ENCODE measurements at places on chromosomes 1 and 21. TPM values are rescaled to one million over a fixed set of nuclear protein-coding genes. Genes with fewer than 3 reads are reported as not detected.

TNNT2 gene
- 21.0 TPM for total RNA-seq

SPRR4 gene
- total RNA-seq = not detected

CACYBP gene
- total RNA-seq = 247 TPM

- no peak overlapping the region for H3K4me3 ChIP-seq
- DNase-seq = no peak
- no peaks in the 10 kb centered on the region for H3K27me3 ChIP-seq
- H3K36me3 ChIP-seq = no peaks in the 10 kb centered on the region
- no peaks in the 10 kb centered on the region for H3K4me1 ChIP-seq
These were observed 17.6 kb upstream of the TMEM125 start for GRCh38 chr1:43252225-43252624.

GRCh38 chr1:88982055-88982454 is 10.4 kb downstream of the KYAT3 start:
- H3K4me1 ChIP-seq = no peaks in the 10 kb centered on the region
- H3K36me3 ChIP-seq = peaks cover 26% of the 10 kb centered on the region
- no peaks in the 10 kb centered on the region for H3K27me3 ChIP-seq
- no peak overlapping the region for H3K27ac ChIP-seq

DNA sequence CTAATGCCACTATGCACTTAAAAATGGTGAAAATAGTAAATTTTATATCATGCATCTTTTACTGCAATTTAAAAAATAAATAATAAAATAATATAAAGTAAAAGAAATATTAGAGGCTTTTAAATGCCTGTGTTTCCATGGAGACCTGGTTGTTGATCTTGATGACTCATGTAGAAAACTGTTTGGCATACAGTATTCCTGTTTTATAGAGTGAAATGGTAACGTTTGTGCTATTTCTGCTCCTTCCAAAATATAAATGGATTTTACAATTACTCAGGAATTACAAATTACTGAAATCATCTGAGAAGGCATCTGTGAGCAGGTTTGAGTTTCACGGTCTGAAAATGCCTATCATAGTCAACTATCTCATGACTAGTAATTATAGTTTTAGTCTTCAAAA is 98.4 kb upstream of the USP25 start:
- H3K27ac ChIP-seq = no peak overlapping the region
- DNase-seq = no peak
- no peaks in the 10 kb centered on the region for H3K4me1 ChIP-seq
- H3K27me3 ChIP-seq = no peaks in the 10 kb centered on the region
- H3K36me3 ChIP-seq = no peaks in the 10 kb centered on the region
- no peak overlapping the region for H3K4me3 ChIP-seq

- no peak for DNase-seq
- no peaks in the 10 kb centered on the region for H3K27me3 ChIP-seq
- no peak overlapping the region for H3K27ac ChIP-seq
- H3K36me3 ChIP-seq = no peaks in the 10 kb centered on the region
- H3K4me3 ChIP-seq = no peak overlapping the region
- no peaks in the 10 kb centered on the region for H3K4me1 ChIP-seq
These were observed 197.6 kb upstream of the FOXD3 start for GRCh38 chr1:63124666-63125191.

DNA sequence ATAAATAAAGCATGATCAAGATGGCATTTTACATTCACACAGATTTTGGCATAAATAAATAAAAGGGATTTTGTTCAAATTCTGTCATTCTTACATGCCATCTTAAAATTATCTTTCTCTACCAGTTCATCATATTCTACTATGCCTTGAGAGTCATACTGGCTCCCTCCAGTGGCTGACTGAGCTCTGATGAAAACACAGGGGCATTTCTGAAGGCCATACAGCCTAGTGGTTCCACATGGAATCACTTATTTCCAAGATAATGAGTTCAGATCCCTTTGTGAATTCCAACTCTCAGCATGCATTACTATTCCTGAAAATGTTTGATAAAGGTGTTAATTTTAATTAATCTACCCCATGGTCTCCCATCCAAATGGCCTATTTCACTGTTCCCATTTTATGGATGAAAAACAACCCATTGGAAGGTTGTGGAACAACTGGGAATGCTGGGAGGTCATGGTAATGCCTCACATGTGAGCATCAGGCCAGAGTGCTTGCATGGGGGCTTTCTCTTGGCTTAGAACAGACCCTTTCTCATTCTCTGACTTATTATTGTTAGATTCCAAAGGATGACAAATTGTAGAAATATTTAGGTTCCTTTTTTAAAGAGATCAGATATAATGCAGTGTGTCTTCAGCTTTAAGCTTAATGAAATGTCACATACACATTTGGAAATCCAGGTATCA is 622.4 kb upstream of the PKN2 start:
- H3K27me3 ChIP-seq = no peaks in the 10 kb centered on the region
- no peaks in the 10 kb centered on the region for H3K4me1 ChIP-seq
- H3K4me3 ChIP-seq = no peak overlapping the region
- DNase-seq = peak; percentile 21
- no peaks in the 10 kb centered on the region for H3K36me3 ChIP-seq

DNA sequence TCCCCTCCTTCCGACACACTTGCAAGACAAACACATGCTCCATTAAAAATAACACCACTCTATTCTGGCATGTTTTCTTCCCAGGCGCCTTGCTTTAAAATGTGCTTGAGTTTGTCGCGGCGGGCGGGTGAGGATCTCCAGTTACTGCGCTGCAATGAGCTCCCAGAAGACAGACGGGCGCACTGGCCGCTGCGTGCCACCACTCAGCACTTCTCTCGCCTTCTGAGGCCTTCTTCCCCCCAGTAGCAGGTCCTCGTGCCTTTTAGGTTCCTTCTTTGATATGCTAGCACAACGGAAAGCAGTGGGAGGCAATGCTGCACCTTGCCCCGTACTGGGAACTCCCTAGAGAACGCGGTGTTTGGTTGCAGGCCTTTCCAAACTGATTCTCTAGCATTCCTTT is 279.5 kb upstream of the NR5A2 start:
- peak; percentile 64 for DNase-seq
- H3K36me3 ChIP-seq = no peaks in the 10 kb centered on the region
- H3K27ac ChIP-seq = no peak overlapping the region
- H3K4me1 ChIP-seq = peaks cover 8% of the 10 kb centered on the region
- H3K4me3 ChIP-seq = peak overlapping the region; percentile 45

- no peak overlapping the region for H3K4me3 ChIP-seq
- no peaks in the 10 kb centered on the region for H3K27me3 ChIP-seq
- H3K4me1 ChIP-seq = peaks cover 3% of the 10 kb centered on the region
- DNase-seq = no peak
- no peaks in the 10 kb centered on the region for H3K36me3 ChIP-seq
These were observed 34.2 kb downstream of the SYF2 start for GRCh38 chr1:25197982-25198662.

DNA sequence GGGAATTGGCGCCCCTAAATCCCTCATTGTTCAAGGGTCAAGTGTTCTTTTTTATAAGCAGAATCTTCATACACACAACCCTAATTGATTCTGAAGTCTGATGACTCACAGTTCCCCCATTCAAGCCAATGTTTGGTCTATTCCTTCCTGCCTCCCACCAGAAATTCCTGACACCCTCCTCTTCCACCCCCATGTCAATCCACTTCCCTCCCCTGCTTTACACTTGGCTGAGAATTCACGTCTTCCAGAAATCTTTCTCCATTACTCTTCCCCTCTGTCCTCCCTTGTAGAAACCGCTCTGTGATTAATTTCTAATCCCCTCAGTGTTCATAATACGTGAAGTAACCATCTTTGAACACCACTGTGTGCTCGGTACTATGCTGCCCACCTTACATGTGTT is 76.2 kb upstream of the CD34 start:
- no peaks in the 10 kb centered on the region for H3K27me3 ChIP-seq
- no peak overlapping the region for H3K4me3 ChIP-seq
- no peak for DNase-seq
- no peak overlapping the region for H3K27ac ChIP-seq
- no peaks in the 10 kb centered on the region for H3K36me3 ChIP-seq

DNA sequence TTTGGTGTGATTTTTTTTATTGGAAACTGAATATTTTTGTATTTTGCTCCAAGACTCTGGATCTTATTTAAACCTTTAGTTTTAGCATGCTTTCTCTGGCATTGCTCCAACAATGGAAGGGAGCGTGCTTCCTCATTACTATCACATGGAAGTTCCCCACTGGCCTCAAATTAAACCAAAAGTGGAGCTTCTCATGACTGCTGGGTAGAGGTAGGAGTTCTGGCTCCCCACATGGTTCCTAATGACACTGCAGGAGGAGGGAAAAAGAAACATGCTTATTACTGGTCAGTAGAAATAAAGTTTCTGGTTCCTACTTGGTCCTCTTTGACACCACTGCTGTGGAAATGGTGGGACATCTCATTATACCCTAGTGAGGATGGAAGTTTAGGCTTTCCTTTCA is 310.5 kb downstream of the PTGER3 start:
- no peaks in the 10 kb centered on the region for H3K27me3 ChIP-seq
- H3K36me3 ChIP-seq = no peaks in the 10 kb centered on the region
- no peaks in the 10 kb centered on the region for H3K4me1 ChIP-seq
- no peak for DNase-seq
- H3K4me3 ChIP-seq = no peak overlapping the region
- H3K27ac ChIP-seq = no peak overlapping the region

DNA sequence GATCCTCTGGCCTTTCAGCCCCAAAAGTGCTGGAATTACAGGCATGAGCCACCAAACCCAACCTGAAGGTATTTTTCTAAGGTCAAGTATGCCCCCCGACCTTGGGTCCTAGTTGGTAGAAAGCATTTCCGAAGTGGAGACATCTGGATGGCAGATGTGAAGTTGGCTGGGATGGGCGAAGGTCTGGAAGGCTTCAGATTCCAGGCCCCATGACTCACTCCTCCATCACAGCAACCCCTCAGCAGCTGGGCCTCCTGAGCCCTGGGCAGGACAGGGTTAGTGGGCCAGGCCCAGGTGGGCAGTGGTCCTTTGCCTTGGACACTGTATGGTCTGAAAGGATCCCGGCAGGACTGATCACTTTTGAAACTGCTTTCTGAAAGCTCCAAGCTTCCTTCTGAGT is 23.3 kb downstream of the NAV1 start:
- no peak overlapping the region for H3K27ac ChIP-seq
- H3K36me3 ChIP-seq = no peaks in the 10 kb centered on the region
- DNase-seq = no peak
- no peak overlapping the region for H3K4me3 ChIP-seq
- no peaks in the 10 kb centered on the region for H3K27me3 ChIP-seq

DNA sequence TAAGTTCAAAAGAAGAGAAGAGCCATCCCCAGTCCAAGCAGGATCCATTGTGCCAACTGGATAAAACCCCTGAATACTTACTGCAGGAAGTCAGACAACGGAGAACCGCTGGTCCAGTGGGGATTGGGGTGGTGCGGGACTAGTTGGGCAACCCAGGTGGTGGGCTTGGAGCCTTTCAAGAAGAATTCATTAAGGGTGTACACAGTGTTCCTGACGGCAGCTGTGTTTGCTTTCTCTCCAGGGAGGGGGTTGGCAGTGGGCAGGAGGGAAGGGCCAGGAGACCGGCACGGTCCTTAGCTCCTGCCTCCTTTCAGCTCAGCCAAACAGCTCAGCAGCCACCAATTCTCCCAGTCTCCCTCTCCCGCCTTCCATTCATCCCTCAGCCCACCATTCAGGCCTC is 7.1 kb upstream of the CDK18 start:
- no peaks in the 10 kb centered on the region for H3K27me3 ChIP-seq
- H3K36me3 ChIP-seq = no peaks in the 10 kb centered on the region
- peaks cover 17% of the 10 kb centered on the region for H3K4me1 ChIP-seq
- DNase-seq = no peak
- no peak overlapping the region for H3K4me3 ChIP-seq
- no peak overlapping the region for H3K27ac ChIP-seq

- 0 out of 2 replicates have a peak, but pooled peaks cover 1% of the 10 kb centered on the region for H3K4me1 ChIP-seq
- H3K27ac ChIP-seq = no peak overlapping the region
- H3K27me3 ChIP-seq = no peaks in the 10 kb centered on the region
These were observed 58.3 kb downstream of the UBE2T start for GRCh38 chr1:202283379-202283844.
